Mammary microvascular endothelial cell (primary cell): ENCODE measurements at places on chromosomes 1 and 21. TPM values are rescaled to one million over a fixed set of nuclear protein-coding genes. Genes with fewer than 3 reads are reported as not detected.

NTNG1 gene
- 0.94 and 2.7 TPM in 2 replicates for total RNA-seq

ADSS2 gene
- total RNA-seq = 55.6 and 59.8 TPM in 2 replicates

LIN28A gene
- not detected in 2 replicates for total RNA-seq

AGO4 gene
- 5.1 and 6.1 TPM in 2 replicates for total RNA-seq

PCSK9 gene
- 0.10 and 0.33 TPM in 2 replicates for total RNA-seq

IL19 gene
- total RNA-seq = not detected in 2 replicates

C1orf74 gene
- 1.9 and 2.5 TPM in 2 replicates for total RNA-seq

MMEL1 gene
- 0.25 and 3.0 TPM in 2 replicates for total RNA-seq

CD52 gene
- total RNA-seq = not detected in 2 replicates

WNT3A gene
- total RNA-seq = not detected in 2 replicates

DNM3 gene
- total RNA-seq = 1.0 and 1.7 TPM in 2 replicates

KRTCAP2 gene
- 160 and 168 TPM in 2 replicates for total RNA-seq

CD34 gene
- 42.1 and 42.3 TPM in 2 replicates for total RNA-seq

FTCD gene
- total RNA-seq = not detected in 2 replicates

MAP3K6 gene
- 16.9 and 20.6 TPM in 2 replicates for total RNA-seq

ERICH3 gene
- total RNA-seq = not detected in 2 replicates

KIAA1614 gene
- 2.3 and 2.5 TPM in 2 replicates for total RNA-seq

CHIT1 gene
- not detected in 2 replicates for total RNA-seq

CD5L gene
- total RNA-seq = not detected in 2 replicates

ITPKB gene
- 19.1 and 22.8 TPM in 2 replicates for total RNA-seq

MTARC1 gene
- total RNA-seq = 3.1 and 3.5 TPM in 2 replicates

GREM2 gene
- not detected in 2 replicates for total RNA-seq

S100A7 gene
- not detected in 2 replicates for total RNA-seq

TTF2 gene
- total RNA-seq = 23.1 and 24.8 TPM in 2 replicates

MFAP2 gene
- total RNA-seq = 36.8 and 40.6 TPM in 2 replicates

C8A gene
- total RNA-seq = not detected in 2 replicates

FCGR2B gene
- total RNA-seq = not detected in 2 replicates

GPR52 gene
- total RNA-seq = not detected in 2 replicates

ANKRD65 gene
- total RNA-seq = 0.47 and 0.64 TPM in 2 replicates

ARTN gene
- total RNA-seq = 0.05 TPM in 1 of 2 replicates, not detected in the other

OR6N1 gene
- total RNA-seq = not detected in 2 replicates

SLAMF7 gene
- total RNA-seq = not detected in 2 replicates

FNDC10 gene
- 2.1 and 3.1 TPM in 2 replicates for total RNA-seq

OR2T29 gene
- not detected in 2 replicates for total RNA-seq

ALX3 gene
- not detected in 2 replicates for total RNA-seq

FOXO6 gene
- 0.05 and 0.47 TPM in 2 replicates for total RNA-seq

FOXD2 gene
- 0.30 and 0.33 TPM in 2 replicates for total RNA-seq

IQGAP3 gene
- 33.7 and 39.4 TPM in 2 replicates for total RNA-seq

FMN2 gene
- 0.15 TPM in 1 of 2 replicates, not detected in the other for total RNA-seq

CD1E gene
- total RNA-seq = not detected in 2 replicates

EPHA8 gene
- not detected in 2 replicates for total RNA-seq

GPR25 gene
- not detected in 2 replicates for total RNA-seq

TNNI3K gene
- not detected in 2 replicates for total RNA-seq

CELA2B gene
- total RNA-seq = not detected in 2 replicates

SLFNL1 gene
- total RNA-seq = under 0.01 and 0.07 TPM in 2 replicates
